ENCODE measurements at places on chromosomes 16 and 17. TPM values are rescaled to one million over a fixed set of nuclear protein-coding genes. Genes with fewer than 3 reads are reported as not detected.
A peak's percentile ranks its signal among the peaks of the same experiment; 100 is the strongest.

- DNase-seq, result no peak
These were observed 618.7 kb downstream of the KCNJ18 start for GRCh38 chr17:22310717-22311686.

DNA sequence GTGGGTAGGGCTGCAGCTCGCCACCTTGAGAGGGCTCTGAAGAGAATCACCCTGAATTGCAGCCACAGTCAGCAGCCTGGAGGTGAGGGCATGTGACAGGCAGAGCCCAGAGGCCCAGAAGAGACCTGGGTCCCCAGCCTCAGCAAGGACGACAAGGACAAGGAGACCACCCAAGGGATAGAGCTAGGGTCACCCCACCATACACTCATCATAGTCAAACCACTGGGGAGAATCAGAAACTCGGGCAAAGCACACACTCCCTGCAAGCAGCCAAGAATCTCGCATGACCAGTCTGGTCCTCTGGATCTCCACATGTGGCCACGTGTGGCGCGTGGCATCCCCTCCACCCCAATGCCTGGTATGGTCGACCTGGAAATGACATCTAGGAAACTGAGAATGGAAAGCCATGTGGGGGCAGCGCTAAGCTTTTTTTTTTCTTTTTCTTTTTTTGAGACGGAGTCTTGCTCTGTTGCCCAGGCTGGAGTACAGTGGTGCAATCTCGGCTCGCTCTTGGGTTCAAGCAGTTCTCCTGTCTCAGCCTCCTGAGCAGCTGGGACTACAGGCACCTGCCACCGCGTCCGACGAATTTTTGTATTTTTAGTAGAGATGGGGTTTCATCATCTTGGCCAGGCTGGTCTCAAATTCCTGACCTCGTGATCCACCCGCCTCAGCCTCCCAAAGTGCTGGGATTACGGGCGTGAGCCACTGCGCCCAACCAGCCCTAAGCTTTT is 4.6 kb upstream of the SPHK1 start:
- no peak for DNase-seq

- no peak for DNase-seq
These were observed 27.7 kb downstream of the ABCC1 start for GRCh38 chr16:15976929-15977637.

- DNase-seq, result no peak
These were observed 41.7 kb downstream of the EFCAB5 start for GRCh38 chr17:29982991-29983653.

DNA sequence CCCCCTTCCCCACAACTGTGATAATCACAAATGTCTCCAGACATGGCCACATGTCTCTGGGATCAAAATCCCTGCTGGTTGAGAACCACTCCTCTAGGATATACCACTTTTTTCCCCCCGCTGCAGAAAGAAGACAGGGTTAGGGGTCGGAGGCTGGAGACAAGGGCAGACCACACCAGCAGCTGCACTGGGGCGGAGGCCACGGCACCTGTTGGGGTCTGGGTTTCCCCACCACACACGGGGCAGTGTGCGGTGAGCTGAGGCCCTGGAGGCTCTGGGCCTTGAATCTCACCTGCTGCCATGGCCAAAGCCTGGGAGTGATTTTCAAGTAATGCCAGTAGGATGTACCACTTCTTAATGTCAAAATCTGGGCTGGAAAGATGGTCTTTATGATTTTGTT is 320.5 kb downstream of the SNX29 start:
- no peak for DNase-seq

GRCh38 chr17:1627182-1627981 is 1.3 kb downstream of the SLC43A2 start:
- DNase-seq, result peak; percentile 32

GRCh38 chr17:2947996-2948550 is 115.3 kb downstream of the OR1D5 start:
- DNase-seq, result no peak

DNA sequence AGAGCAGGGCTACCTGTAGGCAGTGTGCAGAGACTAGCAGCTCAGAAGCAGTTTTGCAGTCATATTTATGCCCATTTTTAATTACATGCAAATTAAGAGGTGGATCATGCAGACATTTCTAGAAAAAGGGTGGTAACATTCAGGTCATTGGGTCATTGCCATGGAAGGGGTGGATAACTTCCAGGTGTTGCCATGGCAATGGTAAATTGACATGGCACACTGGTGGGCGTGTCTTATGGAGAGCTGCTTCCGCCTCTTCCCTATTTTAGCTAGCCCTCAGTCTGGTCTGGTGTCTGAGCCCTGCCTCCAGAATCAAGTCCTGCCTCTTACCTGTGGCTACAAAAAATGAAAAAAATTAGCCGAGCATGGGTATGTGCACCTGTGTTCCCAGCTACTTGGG is 2.8 kb upstream of the DNAI2 start:
- DNase-seq, result no peak

DNA sequence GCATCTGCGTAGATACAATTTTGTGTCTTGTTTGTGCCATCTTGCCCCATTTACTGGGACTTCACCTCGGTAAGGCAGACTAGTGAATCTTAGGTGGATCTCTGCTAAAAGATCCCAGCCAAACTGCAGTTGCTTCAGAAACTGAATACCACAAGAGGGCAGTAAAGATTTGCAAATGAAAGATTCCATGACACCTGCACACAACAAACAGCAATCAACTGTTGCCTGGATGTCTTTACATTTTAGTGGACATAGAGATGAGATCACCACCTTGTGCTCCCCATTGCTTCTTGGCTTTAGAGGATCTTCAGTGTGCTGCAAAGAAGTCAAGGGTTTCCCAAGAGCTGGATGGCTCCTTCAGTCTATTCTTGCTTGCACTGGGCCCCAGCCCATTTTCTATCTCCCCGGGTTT is 119.2 kb upstream of the CACNG5 start:
- DNase-seq, result peak; percentile 26

- DNase-seq, result no peak
These were observed 15.2 kb downstream of the DRC3 start for GRCh38 chr17:17987901-17988300.

- DNase-seq, result peak; percentile 65
These were observed 17.1 kb upstream of the CCR7 start for GRCh38 chr17:40582328-40582901.

- no peak for DNase-seq
These were observed 434.6 kb upstream of the MAF start for GRCh38 chr16:80034948-80035663.

- DNase-seq, result no peak
These were observed 76.4 kb downstream of the SMG6 start for GRCh38 chr17:2227025-2227699.

- DNase-seq, result no peak
These were observed 650.9 kb downstream of the TOX3 start for GRCh38 chr16:51896013-51896412.

DNA sequence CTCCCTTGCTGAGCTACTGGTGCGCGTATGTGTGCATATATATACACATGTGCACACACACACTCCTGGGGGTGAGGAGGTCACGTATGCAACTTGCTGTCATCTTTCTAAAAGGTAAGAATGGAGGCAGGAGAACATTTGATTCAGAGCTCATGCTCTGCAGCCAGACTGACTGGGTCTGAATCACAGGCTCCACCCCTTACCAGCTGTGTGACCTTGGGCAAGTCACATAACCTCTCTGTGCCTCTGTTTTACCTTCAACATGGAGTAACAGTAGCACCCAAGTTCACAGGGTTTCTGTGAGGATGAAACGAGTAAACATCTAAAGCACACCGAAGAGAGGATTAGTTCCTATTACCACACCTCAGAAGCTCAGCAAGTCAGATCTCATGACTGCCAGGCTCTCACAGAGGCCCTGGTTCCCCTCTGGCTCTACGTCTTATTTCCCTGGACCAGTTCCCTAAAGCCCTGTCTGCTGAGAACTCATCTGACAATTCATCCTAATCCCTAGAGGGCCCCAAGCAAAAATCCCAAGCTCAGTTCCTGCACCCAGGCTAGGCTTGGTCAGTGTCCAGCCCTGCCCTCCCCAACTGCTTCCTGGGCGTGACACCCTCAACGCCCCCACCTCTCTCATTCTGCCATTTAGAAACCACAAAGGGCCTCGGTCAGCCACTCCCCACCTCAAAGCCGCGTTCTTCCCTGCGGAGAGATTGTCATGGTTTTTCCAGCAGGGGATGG is 28.7 kb downstream of the ABR start:
- no peak for DNase-seq

DNA sequence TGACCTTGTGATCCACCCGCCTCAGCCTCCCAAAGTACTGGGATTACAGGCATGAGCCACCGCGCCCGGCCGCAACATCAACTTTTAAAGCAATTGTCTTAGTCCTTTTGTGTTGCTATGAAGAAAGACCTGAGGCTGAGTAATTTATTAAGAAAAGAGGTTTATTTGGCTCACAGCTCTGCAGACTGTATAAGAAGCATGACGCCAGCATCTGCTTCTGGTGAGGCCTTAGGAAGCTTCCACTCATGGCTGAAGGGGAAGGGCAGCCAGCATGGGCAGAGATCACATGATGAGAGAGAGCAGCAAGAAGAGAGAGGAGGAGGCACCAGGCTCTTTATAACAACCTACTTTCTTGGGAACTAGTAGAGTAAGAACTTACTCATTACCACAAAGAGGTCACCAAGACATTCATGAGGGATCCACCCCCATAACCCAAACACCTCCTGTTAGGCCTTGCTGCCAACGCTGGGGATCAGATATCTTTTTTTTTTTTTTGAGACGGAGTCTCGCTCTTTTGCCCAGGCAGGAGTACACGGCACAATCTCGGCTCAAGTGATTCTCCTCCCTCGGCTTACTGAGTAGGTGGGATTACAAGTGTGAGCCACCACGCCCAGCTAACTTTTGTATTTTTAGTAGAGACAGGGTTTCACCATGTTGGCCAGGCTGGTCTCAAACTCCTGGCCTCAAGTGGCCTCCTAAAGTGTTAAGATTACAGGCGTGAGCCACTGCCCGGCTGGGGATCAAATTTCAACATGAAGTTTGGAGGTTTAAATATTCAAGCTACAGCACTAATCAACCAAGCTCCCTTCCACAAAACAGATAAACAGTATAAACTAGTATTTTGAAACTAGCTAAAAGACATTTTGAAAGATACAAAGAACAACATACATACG is 21.4 kb upstream of the GPT2 start:
- no peak for DNase-seq

DNA sequence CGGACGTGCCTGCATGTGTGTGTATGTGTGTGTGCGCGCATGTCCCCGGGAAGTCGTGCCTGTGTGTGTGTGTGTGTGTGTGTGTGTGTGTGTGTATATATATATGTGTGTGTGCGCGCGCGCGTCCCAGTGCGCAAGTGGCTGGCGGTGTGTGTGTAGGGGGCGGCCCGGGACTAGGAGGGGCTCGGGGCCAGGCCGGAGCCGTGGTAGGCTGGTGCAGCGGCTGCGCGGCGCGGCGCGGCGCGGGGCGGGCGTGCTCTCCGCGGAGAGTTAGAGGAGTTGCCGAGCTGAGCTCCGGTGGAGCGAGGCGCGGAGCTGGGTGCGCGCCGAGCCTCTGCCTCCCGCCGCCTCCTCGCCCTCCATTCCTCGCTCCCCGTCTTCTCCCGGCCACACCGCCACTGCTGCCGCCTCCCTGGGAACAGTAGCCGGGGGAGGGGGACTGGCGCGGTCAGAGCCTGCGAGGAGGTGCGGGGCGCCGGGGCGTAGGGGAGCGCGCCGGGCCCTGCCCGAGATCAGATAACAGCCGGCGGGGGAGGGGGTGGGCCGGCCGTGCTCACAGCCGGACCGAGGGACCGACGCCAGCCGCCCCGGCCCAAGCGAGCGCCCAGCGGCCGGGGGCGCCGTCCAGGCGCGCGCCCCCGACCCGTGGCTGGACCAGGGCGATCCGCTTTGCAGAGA is at the start of gene KCNJ12:
Gene KCNJ12 (plus strand): TSS at position 277 of the 678 bp plus-strand sequence. CDS start 38,986 bp downstream, outside the sequence.
- no peak for DNase-seq

DNA sequence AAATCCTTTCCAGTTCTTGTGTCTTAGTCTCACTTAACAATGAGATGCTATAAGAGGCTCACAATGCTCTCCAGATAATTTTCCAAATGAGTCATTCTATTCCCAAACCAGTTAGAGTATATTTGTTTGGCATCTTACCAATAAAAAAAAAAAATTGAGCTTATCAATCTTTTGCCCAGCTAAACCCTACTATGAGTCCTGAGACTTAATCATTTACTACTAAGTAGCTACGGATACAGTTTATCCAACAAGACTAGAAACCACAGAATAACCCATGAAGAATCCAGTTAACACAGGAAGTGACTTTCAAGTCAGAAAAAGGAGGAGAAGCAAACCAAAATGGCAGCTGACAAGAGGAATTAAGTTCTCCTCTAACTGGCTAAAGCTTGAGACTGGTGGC is 330.3 kb upstream of the XYLT1 start:
- DNase-seq, result no peak

DNA sequence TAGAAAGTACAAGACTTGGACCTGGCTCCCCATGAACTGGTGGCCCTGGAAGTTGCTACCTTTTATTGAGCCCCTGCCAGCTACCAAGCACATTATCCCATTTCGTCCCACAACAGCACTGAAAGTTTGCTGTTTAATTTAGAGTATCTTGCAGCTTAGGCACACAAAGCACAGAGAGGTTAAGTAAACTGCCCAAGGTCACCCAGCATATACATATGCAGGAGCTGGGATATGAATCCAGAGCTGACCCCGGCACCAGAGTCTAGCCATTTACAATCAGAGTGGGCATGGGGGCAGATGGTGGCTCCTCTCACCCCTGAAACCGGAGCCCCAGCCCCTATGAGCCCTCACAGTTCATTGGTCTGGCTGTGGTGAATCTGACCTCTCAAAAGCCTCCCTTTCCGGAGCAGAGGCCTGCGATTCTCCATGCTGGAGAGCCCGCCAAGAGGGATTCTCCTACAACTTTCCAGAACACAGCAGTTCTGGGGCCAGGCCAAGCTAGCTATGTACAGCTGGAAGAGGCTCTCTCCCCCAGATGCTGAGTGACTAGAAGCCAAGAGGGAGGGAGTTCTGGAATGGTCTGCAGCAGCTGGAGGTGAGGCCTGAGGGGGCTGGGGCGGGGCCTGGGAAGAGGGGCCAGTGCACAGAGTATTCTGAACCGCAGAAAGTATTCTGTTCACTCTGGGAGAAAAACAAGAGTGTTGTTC is 58.3 kb downstream of the SREBF1 start:
- DNase-seq, result no peak

The DUS1L gene
- total RNA-seq, result 74.1 TPM

The ABCA9 gene
- 0.23 TPM for total RNA-seq

The PDILT gene
- not detected for total RNA-seq

The PLLP gene
- total RNA-seq, result 3.3 TPM

The PNMT gene
- total RNA-seq, result not detected

The NPIPB8 gene
- total RNA-seq, result 0.13 TPM

The SLFN12L gene
- total RNA-seq, result not detected

The SERPINF2 gene
- 0.56 TPM for total RNA-seq

The EXOC3L1 gene
- total RNA-seq, result 150 TPM

The EFNB3 gene
- 61.9 TPM for total RNA-seq
